CD4-positive, alpha-beta T cell treated with Interleukin-2 at 100 ng/mL for 4 hours (primary cell): ENCODE measurements at places on chromosomes 1 and 21.

DNA sequence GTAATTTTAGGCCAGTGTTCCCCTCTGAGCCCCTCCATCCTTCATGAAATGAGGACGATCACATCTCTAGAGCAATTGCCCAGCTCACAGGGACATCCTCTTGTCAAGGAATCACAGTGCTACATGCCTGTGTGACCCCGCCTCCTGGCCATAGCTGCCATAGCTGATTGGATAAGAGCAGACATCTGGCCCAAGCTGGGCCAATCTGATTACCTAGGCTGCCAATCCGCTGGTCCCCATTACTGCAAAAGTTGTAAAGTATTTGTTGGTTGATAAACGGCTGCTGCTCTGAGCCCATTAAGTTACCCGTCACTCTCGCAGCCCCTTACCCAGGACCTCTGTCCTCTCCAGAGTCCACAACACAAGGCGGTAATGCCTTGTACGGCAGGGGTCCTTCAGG, 8.3 kb downstream of the NT5C1A start:
- no peak for DNase-seq

DNA sequence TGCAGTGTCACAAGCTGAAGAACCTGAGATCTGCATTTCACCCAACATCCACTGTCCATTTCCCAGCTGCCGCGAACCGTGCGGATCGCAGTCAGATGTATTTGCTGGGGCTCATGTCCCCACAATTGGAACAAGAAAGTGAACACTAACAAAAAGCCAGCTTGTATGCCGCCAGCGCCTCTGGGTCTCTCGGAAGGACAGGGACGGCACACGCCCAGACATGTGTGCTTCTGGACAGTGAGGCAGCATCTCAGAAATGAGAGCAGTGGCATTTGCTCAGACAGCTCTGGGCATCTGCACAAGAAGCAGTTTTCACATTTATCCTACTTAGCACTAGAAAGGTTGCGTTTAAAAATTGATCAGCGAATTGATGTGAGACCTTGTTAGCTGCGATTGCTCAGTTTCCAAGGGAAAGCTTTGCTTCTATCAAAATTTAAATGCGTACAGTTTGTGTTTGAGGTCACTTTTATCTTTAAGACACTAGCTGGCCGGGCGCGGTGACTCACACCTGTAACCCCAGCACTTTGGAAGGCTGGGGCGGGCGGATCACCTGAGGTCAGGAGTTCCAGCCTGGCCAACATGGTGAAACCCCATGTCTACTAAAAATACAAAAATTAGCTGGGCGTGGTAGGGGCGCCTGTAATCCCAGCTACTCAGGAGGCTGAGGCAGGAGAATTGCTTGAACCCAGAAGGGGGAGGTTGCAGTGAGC, 28.7 kb downstream of the KCNAB2 start:
- DNase-seq: no peak

DNA sequence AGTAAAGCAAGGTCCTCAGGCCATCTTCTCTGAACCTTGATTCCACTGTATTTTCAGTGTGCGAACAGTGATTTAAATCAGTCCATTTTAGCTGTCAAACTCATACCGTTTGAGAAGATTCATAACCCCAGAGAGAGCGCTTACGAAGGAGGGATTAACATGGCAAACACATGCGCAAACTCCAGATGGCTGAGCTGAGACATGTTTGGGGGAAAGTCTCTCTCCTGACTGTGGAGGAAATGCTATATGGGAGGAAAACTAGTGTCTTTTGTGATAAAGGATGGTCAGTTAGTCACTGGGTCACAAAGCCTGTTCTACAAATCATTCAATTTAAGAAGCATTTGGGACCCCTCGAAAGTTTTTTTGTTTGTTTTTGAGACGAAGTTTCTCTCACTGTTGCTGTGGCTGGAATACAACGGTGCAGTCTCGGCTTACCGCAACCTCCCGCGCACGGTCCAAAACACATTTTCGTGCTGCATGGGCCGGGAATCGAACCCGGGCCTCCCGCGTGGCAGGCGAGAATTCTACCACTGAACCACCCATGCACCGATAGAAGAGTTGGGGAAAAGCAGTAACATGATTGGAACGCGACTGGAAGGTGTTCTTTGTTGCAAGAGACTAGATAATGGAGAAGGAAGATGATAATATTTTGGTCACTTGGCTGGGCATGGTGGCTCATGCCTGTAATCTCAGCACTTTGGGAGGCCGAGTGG, 58.4 kb upstream of the CXADR start:
- DNase-seq: no peak

- DNase-seq: no peak
These were observed 10.9 kb upstream of the GSTM3 start for GRCh38 chr1:109751531-109752260.

DNA sequence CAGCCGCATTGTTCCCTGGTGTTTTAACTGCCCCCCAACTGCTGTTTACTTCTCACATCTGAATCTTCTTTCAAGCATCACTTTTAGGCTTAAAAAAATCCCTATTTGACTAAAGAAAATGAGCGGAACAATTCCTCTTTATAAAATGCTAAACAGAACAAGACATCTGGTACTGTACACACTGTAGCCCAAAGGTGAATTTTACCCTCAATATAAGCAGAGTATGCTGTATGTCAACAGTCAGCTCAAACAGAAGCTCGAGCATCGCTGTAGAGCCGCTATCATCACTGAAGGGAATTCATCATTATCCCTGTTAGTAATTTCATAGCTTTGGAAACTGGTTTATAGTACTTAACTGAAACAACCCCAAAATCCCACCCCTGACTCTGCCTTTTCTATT, 85.3 kb downstream of the LRRC8D start:
- no peak for DNase-seq

DNA sequence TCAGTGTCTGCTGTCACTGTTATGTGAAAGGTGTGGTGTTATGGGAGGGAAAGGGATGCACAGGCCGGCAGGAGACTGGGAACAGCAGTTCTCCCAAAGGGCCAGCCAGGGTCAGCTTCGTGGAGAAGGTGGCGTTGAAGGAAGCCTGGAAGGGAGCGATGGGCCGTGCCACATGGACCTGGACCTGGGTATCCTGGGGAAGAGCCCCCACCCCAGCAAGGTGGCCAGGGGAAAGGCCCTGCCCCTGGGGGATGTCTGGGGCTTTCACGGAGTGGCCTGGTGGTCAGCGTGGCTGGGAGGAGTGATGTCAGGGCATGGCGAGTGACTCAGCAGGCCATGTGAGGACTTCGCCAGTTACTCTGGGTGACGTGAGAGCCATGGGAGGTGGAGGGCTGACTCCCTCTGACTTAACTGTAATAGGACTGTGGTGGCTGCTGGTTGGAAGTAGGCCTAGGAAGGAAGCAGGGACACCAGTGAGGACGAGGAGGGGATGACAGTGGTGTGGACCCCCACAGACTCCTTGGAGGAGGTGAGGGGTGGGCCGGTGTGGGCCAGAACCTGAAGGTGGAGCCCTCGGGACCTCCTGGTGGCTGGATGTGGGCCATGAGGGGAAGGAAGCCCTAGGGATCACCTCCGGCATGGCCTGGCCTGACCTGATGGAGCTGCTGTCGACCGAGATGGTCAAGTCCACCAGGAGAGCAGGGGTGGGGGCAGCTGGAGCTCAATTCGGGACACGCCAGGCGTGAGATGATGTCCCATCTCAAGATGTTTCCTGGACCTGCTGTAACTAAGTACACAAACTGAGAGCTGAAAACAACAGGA, 54.5 kb downstream of the BACE2 start:
- no peak for DNase-seq

GRCh38 chr1:174114788-174115448, 44.4 kb upstream of the RABGAP1L start:
- peak; percentile 55 for DNase-seq

DNA sequence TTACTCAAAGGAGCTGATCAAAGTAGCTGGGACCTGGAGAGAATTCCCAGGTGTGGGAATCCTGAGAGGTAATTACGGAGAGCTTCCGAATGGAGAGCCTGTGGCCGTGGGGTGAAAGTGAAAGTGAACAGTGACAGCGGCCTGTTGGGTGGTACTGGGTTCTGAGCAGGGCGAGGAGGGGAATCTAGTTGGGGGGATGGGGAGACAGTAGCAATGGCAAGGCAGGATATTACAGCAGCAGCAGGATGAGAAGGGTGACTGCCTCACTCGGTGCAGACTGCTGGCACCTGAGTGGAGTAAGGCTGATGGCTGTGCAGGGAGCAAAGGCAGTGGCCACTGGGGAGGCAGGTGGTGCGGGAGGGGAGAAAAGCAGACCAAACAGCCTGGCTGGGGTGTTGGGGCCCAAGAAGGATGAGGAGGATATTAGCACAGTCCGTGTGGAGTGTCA, 70.3 kb upstream of the PRDX6 start:
- DNase-seq: no peak

DNA sequence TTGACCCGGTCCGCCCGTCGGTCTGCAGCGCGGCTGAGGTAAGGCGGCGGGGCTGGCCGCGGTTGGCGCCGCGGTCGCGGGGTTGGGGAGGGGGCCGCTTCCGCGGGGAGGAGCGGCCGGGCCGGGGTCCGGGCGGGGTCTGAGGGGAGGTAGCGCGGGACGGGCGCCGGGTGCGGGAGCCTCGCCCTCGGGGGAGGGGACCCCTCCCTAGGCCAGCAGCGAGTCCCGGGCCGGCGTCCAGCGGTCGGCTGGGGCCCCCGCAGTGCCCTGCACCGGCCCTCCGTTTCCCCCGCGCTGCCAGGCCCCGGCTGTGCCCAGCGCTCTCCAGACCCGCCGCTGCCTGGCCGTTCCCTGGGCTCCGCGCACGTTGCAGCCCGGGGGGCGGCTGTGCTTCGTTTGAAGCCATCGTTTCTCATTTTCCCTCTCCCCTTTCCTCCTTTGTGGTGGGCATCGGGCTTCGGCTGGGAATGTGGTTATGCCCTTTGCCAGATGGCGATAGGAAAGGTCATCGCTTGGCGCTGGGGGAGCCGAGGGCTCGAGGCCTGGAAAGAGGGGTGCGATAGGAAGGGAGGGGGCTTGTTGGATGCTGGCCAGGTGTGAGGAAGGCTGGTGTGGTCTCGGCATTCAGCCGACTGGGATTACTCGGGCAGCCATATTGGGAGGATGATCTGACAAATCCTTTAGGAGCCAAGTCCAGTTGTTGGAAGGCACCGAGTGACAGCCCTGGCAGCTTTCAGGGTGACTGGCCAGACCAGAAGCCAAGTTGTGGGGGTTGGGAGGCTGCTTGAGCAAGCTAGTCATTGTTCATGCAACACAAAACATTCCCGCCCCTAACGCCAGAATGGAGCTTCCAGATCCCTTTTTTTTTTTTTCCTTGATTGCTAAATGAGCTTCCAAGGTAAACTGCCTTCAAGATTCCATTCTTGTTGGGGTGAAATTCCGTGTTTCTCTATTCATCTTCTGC, 753 bp downstream of the KIF1B start:
- DNase-seq: no peak

DNA sequence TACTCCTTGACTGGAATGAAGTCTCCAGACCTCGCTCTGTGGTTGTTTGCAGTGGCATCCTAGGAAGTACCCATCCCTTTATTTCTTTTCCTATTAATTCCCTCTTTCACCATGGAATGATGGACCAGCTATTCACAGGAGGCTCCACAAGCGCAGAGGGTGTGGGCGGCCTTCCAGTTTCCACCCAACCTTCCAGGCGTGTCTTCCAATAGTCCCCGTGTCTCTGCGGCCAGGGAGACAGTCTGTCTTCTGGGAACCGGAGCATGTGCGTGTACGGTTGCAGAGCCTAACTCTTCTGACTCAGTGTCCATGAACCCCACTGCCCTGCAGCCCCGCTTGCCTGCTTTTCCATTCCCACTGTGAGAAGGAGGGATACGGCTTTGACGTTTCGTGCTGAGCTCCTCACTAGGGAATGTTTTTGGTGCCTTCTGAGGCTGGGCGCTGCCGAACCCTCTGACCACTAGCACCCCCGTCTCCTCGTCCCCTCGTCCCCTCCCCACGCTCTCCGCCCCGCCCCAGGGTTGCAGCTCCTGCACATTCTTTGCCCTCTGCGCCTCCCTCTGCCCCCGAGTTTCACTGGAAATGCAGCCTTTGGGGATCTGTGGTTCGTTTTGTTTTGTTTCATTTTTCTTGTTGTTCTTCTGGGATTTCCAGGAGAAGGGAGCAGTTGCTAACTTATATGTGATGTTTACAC, 26.3 kb upstream of the FAM3B start:
- DNase-seq: no peak
